ENCODE measurements at places on chromosomes 12 and 14. TPM values are rescaled to one million over a fixed set of nuclear protein-coding genes. Genes with fewer than 3 reads are reported as not detected.

Gene TSPAN8
- not detected for total RNA-seq

- DNase-seq = no peak
These were observed 21.3 kb downstream of the ACTN1 start for GRCh38 chr14:68957775-68958174.

Gene OAS2
- total RNA-seq = 157 TPM

DNA sequence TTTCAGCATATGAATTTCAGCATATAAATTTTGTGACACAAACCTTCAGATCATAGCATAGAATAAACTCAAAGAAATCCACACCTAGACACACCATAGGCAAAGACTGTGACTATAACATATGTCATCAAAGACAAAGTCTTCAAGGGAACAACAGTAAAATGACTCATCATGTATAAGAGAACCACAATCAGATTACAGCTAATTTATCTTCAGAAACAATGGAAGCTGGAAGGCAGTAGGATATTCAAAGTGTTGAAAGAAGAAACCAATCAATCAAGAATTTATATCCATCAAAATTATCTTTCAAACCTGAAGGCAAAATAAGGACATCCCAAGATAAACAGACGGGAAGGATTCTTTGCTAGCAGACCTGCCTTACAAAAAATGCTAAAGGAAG lies 29.0 kb downstream of the DLK1 start:
- peak; percentile 69 for DNase-seq

GRCh38 chr12:104910196-104910840 lies 47.8 kb downstream of the SLC41A2 start:
- DNase-seq = peak; percentile 56

GRCh38 chr14:61033054-61033453 lies 52.0 kb downstream of the SLC38A6 start:
- no peak for DNase-seq

- no peak for DNase-seq
These were observed 26.5 kb upstream of the BMP4 start for GRCh38 chr14:53983112-53983511.

DNA sequence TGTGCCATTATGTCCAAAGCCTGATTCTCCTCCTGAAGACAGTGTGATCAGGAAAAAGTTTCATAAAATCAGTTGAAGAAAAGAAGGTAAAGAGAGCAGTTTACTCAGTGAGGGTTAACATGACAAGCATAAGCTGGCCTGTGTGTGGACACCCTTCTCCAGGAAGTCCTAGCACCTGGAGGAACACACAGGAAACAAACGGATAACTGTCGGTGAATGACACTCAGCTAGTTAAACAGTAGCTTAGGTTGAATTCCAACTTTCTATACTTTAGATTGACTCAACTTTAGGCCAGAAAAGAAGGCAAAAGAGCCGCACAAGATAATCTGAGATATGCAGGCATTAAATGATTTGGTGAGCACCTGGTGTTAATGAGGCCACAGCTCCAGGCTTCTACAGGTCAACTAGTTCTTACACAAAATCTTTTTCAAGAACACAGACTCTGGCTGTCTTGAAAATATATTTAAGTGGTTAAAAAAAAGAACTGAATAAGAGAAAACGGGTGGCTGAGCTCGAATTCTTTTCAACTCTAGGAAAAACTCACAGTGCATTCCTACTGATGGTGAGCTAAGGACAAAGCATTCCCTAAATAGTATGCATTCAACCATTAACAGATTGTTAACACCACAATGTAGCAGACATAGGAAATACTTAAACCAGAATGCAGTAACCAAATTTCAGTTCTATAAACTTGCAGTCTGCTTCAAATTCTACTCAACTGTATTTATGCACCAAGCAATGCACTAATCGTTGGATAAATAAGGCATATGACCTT lies 56.9 kb upstream of the TSPAN8 start:
- DNase-seq = no peak

DNA sequence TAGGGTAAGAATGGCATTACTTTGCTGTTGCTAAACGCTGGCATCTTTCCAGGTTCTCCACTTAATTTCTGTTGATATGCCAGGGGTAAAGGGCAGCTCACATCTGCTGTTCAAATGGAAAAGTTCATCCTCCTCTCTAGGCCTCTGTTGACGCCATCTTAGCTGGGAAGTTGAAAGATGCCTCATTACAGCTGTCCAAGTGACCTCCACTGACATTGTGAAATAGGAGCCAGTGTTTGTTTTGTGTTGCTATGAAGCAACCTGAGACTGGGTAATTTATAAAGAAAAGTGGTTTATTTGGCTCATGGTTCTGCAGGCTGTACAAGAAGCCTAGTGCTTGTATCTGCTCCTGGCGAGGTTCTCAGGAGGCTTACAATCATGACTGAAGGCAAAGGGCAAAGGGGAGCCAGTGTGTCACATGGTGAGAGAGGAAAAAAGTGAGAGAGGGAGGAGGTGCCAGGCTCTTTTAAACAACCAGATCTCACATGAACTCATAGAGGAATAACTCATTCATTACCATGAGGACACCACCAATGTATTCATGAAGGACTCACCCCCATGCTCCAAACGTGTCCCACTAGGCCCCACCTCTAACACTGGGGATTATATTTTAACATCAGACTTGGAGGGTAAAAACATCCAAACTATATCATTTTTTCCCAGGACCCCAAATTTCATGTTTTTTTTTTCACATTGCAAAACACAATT lies 3.2 kb upstream of the ADAM21 start:
- DNase-seq = no peak

DNA sequence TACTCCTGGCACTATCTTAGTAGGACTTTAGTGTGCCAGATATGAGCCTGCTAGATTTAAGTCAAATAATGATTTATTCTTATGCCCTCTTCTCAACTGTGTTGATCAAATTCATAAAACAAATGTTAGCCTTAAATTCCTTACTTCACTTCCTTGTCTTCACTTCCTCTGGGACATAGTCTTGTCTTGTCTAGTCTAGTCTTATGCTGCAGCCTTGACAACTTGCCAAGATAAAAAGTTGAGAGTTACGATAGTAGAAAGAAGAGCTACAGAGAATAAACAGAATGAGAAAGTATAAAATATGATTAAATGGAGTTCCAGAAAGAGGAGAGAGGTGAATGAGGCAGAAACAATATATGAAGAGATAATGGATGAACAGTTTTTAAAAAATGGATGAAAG lies 378.1 kb downstream of the DAD1 start:
- peak; percentile 40 for DNase-seq

- no peak for DNase-seq
These were observed 90.9 kb downstream of the RIMBP2 start for GRCh38 chr12:130625201-130625600.

DNA sequence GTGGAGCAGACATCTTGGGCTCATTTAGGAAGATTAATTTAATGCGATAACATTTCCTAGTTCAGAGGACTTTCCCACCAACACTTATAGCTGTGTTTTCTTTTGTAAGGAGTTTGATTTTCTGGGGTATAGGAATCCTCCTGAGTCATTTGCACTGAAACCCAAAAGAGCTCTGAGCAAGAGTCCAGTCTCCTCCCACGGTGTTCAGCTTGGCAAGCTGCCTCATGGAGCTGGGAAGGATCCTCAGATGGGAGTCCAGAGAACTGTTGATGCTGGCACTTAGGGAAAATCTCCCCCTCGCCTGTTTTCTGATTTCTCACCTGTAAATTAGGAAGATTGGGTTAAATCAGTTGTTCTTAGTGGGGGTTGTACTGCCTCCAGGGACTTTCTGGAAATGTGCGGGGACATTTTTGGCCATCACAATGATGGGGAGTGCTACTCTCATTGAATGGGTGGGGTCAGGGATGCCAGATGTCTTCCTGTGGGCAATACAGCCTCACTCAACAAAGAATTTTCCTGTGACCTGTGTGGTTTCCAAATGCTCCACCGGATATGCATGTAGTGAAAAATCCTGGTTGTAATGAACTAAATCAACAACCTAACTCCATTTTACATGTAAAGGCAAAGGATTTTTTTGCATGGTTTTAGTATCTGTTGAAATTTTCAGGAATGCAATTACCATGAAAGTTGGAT lies 150.6 kb downstream of the ADCK1 start:
- DNase-seq = no peak

GRCh38 chr14:23153851-23154796 lies 29.3 kb downstream of the SLC7A8 start:
- peak; percentile 81 for DNase-seq

DNA sequence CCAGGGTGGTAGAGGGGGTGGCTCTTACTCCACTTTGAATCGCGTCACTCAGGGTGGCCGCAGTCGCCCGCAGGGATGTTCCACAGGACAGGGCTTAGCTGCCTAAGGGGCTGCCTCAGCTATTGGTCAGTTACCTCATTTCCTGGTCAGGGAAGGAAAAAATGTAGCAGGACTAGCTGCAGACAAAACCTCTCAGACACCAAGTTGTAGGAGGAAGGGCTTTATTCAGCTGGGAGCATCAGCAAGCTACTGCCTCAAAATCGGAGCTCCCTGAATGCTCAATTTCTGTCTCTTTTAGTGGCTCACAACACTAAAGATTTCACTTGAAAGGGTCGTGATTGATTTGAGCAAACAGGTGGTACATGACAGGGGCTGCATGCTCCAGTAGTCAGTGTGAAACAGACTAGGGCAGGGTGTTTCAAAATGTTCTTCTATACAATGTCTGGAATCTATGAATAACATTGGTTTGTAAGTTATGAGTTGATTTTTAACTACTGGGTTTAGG lies 6.4 kb upstream of the CLEC6A start:
- DNase-seq = no peak

DNA sequence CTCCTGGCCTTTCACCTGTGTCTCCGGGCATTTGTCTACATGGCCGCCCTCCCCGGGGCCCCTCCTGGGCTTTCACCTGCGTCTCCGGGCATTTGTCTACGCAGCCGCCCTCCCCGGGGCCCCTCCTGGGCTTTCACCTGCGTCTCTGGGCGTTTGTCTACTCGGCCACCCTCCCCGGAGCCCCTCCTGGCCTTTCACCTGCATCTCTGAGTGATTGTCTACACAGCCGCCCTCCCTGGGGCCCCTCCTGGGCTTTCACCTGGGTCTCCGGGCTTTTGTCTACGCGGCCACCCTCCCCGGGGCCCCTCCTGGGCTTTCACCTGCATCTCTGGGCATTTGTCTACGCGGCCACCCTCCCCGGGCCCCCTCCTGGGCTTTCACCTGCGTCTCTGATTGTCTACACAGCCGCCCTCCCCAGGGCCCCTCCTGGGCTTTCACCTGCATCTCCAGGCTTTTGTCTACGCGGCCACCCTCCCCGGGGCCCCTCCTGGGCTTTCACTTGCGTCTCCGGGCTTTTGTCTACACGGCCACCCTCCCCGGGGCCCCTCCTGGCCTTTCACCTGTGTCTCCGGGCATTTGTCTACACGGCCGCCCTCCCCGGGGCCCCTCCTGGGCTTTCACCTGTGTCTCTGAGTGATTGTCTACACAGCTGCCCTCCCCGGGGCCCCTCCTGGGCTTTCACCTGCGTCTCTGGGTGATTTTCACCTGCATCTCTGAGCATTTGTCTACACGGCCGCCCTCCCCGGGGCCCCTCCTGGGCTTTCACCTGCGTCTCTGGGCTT lies 68.0 kb upstream of the GALNT9 start:
- DNase-seq = no peak

GRCh38 chr12:64900540-64900939 lies 76.1 kb downstream of the TBC1D30 start:
- DNase-seq = no peak

DNA sequence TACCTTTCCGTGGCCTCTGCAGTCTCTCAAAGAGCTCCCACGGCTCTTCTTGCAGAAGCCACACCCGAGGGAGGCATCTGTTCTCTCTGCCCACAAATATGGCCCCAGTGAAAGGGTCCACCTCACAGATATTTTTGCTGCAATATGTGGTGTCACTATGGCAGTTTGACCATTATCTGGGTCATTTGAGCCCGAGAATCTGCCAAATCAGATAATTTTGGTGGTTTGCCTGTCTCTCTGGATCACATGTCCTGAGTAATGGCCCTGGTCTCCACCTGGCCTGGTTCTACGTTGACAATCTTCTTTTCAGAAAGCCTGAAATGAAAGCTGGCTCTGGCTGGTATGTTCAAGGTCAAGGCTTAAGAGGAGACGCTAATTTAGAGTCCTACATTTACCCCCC lies 5.7 kb upstream of the WSCD2 start:
- DNase-seq = no peak

DNA sequence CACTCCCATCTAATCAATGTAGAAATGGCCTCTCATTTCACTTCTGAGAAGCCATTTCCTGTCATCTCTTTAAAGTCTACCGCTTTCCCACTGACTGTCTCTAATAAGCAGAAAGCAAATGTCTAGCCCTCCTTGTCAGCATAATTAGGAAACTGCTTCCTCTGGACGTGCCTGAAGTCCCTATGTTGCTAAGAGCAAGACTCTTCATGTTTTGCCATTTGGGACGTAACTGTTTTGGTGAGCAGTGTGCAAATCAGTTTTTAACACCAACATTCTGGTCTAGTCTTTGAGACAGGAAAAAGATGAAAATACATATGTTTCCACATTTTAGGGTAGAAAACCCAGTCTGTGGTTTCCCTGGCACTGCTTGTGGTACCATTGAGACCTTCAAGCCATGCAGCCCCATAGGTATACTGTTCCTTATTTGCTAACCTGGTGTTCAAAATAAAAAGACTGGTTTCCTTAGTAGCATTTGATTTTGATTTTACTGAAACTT lies 22.2 kb downstream of the IFNG start:
- DNase-seq = no peak

DNA sequence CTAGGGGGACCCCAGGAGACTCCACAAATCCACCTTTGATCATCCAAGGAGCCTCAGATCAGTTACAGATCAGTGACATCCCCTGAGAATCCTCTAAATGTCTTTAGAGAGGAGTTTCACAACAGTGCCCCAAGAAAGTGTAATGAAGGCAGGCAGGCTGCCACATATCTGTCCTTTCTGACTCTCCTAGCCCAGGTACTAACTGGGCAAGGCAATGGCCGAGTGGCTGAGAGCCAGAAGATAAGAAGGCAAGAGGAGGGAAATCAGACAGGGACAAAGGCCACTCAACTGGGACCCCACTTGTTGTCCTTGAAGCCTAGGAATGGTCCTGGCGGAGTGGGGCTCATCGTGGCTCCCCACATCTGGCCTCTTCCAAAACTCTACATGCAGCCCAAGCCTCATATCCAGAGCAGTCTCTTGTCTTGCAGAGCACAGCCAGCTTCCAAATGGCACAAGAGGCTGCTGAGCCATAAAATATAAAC lies 11.6 kb downstream of the ACTN1 start:
- DNase-seq = no peak

Gene ITGB7
- total RNA-seq = 0.14 TPM

Gene PYGL
- total RNA-seq = 238 TPM

- peak; percentile 81 for DNase-seq
These were observed 2.9 kb downstream of the SMARCD1 start for GRCh38 chr12:50087995-50088394.

GRCh38 chr12:120688527-120689071 lies 1.6 kb downstream of the MLEC start:
- DNase-seq = peak; percentile 38

GRCh38 chr14:53147208-53147607 lies 5.9 kb downstream of the DDHD1 start:
- DNase-seq = no peak

Gene DYNC1H1
- 384 TPM for total RNA-seq

Gene CCDC197
- total RNA-seq = not detected

GRCh38 chr12:40099423-40099853 lies 6.4 kb downstream of the SLC2A13 start:
- DNase-seq = peak; percentile 11

Gene BDKRB2
- total RNA-seq = 16.7 TPM

Gene C12orf56
- total RNA-seq = 0.44 TPM

Gene FOXG1
- not detected for total RNA-seq
